ENCODE measurements at places on chromosomes 5 and 9.
A peak's percentile ranks its signal among the peaks of the same experiment; 100 is the strongest.

DNA sequence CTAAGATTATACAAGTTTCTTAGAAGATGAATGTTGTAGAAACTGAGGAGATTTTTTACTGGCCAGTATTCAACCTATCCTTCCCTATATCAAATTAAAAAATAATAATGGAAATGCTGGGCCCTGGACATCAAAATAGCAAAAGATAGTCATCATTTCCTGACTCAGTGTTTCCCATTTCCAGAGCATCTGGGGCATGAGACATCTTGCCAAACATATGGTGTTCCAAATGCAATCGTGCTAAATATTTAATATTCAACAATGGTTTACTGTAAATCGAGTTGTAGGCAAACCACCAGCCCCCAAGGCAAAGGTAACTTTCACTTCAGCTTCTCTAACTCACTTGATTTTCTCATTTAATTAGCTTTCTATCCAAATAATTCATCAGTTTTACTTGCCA is 152.9 kb downstream of the FRMD3 start:
- no peak overlapping the region for H3K4me3 ChIP-seq
- 0 out of 2 replicates have a peak, but pooled peaks cover 4% of the 10 kb centered on the region for H3K4me1 ChIP-seq
- DNase-seq, result peak; percentile 67

DNA sequence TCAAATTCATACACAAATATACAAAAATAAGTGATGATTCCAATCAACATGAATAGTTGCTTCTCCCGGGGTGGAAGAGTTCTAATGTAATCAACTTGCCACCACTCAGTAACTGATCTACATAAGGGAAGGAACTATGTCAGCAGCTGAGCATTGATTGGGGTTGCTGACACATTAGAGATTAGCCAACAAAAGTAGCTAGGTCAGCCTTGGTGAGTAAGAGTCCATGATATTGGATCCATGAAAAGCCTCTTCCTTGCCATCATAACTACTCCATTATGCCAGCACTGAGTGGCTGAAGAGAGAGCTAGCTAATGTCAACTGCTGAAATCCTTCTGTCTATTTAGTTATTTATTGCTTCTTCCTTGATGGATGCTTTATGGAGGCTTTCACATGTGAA is 309.8 kb downstream of the NFIB start:
- H3K27ac ChIP-seq, result no peak overlapping the region
- peaks cover 34% of the 10 kb centered on the region for H3K27me3 ChIP-seq
- H3K4me3 ChIP-seq, result no peak overlapping the region
- no peaks in the 10 kb centered on the region for H3K4me1 ChIP-seq
- H3K36me3 ChIP-seq, result no peaks in the 10 kb centered on the region

DNA sequence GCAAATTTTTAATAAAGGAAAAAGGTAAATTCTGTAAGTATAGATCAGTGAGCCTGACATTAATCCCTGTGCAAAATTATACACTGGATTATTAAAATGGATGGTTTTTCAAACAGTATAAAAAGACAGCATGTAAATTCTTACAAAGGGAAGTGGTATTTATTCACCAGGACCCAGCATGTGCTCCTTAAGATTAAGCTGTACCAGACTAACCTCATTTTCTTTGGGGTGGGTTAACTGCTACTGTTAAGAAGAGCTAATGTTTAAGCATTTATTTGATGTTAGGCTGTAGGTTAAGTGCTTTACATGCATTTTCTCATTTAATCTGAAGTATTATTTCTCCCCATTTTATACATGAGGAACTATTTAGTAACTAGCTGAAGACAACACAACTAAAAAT is 60.3 kb upstream of the RFX3 start:
- H3K4me3 ChIP-seq, result no peak overlapping the region
- H3K27me3 ChIP-seq, result no peaks in the 10 kb centered on the region
- no peak overlapping the region for H3K27ac ChIP-seq
- H3K4me1 ChIP-seq, result no peaks in the 10 kb centered on the region
- H3K36me3 ChIP-seq, result no peaks in the 10 kb centered on the region

DNA sequence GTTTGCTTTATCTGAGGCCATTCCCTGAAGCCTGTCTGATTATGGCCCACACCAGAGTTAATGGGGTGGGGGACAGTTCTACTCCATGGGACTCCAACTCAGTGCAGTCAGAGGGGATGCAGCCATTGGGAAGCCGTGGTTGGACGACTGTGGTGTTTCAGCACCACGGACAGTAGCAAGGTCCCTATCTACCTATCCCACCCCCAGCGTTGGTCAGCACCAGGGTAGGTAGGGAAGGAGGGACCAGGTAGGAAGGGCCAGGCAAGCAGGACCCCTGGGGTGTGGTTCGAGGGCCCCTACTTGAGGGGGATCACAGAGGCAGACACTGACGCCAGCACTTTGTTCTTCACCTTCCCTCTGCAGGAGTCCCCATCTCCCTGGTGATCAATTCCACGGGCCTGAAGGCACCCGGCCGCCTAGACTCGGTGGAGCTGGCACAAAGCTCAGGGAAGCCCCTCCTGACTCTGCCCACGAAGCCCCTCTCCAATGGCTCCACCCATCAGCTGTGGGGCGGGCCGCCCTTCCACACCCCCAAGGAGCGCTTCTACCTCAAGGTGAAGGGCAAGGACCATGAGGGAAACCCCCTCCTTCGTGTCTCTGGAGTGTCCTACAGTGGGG is 33.2 kb downstream of the HMCN2 start:
- peaks cover 10% of the 10 kb centered on the region for H3K4me1 ChIP-seq
- no peak overlapping the region for H3K4me3 ChIP-seq
- peak; percentile 33 for DNase-seq
- H3K27ac ChIP-seq, result no peak overlapping the region
- peaks cover 15% of the 10 kb centered on the region for H3K27me3 ChIP-seq
- H3K36me3 ChIP-seq, result no peaks in the 10 kb centered on the region

- 0 out of 2 replicates have a peak, but pooled peaks cover 3% of the 10 kb centered on the region for H3K36me3 ChIP-seq
- no peak overlapping the region for H3K27ac ChIP-seq
- H3K4me3 ChIP-seq, result no peak overlapping the region
These were observed 28.0 kb downstream of the TBCA start for GRCh38 chr5:77748160-77748559.

GRCh38 chr5:159945359-159945758 is 29.1 kb downstream of the ADRA1B start:
- H3K27me3 ChIP-seq, result no peaks in the 10 kb centered on the region
- H3K4me1 ChIP-seq, result peaks cover 12% of the 10 kb centered on the region
- no peak overlapping the region for H3K27ac ChIP-seq
- H3K4me3 ChIP-seq, result no peak overlapping the region
- no peak for DNase-seq
- H3K36me3 ChIP-seq, result no peaks in the 10 kb centered on the region

Measured in GM23248 (cell line).